Progenitor cell of endocrine pancreas (in vitro differentiated cells): ENCODE measurements at places on chromosomes 3 and 15.

DNA sequence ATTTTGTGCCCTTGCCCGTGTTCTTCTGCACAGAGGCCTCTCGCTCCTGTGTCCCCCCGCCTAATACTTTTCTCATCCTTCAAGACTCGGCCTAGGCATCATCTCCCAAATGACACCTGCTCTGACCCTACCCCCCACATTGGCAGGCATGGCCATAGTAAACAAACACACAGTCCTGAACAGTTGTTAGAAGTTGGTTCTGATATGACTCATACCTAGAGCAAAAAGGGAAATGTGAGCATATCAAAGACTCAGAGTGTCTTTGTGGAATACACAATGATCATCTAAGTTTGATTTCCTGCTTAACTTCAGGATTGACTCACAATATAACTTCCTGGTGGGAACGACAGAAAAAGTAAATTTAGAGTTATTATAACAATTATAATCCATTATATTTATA lies 120.5 kb downstream of the POLR2M start:
- no peak for DNase-seq

DNA sequence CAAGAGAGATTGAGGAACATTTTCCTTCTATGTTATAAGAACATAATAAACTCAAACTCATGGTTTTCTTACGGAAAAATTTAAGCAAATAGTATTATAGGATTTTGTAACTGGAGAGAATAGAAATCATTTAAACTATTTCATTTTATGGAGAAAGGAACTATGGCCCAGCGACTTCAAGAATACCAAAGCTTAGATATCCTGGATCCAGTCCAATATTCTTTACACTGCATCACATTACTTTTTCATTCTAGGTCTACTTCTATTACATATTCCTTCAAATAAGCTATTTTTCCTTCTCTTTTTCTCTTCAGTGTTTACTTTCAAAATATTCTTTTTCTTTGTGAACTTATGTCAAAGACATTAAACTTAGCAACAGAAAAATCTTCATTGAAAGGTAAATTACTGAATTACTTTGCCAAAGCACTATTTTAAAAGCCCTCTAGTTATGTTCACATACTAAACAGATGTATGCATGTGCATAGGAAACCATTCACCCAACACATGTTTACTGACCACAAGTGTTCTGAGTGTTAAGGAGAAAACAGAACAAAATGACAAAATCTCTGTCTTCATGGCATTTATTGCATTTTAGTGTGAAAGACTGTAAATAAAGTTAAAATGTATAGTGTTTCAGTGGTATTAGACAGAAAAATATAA lies 20.4 kb downstream of the KPNA4 start:
- no peak for DNase-seq

DNA sequence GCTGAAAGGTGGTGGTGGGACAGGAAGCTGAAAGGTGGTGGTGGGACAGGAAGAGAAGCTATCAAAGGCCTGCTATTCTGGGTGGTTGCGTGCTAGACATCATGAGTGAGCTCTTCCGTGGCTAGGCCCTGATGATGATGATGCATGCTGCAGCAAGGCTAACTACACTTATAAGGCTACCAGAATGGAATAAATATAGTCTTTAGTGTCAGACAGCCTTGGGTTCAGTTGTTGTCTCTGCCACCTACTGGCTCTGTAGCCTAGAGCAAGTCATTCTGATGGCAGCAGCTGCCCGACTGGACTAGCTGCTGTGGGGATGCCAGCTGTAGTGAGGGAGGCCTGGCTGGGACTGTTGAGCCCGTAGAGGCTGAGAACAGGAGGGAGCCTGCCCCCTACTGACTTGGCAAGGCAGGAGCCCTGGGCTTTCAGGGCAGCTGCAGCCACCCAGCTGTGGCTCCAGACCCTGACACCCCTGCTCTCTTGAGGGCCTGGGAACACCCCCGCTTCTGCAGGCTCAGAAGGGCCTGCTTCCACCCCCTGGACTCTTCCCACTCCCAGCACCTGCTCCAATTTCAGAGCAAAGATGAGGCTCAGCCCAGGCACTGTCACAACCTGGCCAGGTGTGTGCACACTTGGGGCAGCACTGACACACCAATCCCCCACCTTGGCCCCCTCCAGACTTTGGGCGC lies 21.4 kb upstream of the ZBED2 start:
- DNase-seq: no peak

- DNase-seq: no peak
These were observed 880 bp downstream of the NISCH start for GRCh38 chr3:52456169-52456799.

GRCh38 chr15:85116066-85116465 lies 134.4 kb downstream of the PDE8A start:
- DNase-seq: no peak

DNA sequence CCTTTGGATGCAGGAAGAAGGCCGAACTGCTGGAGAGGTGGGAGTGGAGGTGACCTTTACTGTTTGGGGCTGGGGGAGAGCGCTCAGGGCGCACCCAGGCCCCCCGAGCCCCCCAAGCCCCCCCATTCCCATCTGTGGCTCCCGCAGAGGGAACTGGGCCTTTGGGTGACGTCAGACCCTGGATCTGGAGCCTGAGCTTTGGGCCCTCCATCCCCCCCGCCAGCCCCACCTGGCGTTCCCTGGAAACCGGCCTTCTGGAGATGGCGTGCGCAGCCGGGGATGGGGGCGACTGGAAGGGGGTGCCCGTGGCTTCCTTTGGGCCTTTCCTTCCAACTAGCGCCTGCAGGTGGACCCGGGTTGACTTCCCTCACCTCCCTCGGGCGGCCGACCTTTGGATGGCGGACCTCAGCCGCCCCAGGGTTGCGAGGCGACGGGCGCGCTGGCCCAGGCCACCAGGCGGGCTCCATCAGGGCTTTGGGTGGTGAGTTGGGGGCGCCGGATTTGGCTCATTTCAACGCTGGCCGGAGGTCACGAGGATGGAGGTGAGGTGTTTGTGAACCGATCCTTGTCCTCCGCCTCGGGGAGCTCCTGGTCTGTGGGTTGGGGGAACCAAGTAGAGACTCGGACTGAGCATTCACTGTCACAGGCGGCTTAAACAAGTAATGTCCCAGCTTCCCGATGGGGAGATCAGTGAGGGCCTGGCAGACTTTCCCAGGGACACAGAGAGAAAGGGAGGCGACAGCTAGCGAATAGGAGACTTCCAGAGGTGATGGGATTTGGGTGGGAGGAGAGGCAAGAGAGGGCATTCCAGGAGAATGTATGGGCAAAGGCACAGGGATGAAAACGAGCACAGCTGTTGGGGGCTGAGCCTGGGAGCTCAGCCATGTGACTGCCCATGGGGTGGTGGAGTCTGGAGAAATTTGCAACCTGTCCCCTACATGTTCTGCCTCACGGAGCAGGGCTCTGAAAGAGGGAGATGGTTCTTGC lies 709 bp downstream of the SCAMP5 start:
- DNase-seq: peak; percentile 40

DNA sequence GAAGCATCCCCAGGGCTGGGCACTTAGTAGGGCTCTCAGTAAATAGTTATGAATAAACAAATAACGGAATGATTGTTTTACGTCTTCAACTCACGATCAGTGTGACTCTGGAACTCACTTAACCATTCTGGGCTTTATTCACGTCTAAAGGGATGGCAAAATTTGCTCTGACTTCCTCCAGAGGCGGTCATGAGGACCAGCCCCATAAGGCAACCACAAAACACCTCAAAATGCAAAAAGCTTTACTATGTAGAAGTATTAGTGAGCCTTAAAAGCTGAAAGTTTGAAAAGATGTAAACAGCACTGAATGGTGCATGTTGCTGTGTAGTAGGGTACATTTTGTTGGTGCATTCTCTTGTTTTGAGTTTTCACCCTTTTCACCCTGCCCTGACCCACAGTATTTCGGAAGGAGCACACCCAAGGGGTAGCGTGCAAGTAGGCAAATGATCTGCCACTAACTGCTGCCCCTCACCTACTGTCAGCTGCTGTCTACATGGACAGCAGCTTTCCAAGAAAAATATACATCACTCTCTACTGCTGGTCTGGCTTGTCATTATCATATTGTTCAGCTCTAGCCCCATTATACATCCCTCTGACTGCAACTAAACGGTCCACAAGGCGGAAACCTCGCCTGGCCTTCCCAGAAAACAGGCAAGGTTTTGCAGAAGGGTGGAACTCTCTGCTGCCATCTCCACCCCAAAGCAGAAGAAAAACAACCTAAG lies 308.5 kb upstream of the PROK2 start:
- DNase-seq: no peak

DNA sequence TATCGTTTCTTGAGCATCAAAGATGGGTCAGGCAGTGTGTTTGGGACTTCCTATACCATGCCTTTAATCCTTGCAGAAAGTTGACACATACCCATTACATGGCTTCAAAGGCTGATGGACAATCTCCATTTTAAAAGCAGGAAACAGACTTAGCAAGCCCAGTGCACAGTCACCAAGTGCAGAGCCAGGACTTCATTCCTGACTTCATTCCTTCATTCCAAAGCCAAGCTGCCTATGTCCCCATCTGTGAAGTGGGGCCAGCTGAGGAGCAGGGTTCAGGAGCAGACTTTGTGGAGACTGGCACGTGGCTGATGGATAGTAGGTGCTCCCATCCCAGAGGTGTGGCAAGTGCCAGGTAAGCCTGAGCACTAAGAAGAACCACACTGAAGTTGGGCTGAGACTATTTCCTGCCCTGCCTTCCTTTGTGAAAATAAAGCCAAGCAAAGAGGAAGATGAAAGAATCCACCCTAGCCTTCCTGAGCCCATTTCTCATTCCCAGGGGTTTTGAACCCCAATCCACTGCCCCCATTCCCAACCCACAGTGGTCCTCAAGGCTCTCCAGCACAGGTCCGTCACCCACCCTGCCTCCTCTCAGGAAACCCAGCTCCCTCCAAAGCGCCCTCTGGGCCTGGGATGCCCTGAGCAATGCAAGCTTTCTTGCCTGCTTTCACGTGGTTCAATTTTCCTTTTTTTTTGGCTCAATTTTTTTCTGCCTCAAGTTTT lies 1.8 kb downstream of the CX3CR1 start:
- no peak for DNase-seq

DNA sequence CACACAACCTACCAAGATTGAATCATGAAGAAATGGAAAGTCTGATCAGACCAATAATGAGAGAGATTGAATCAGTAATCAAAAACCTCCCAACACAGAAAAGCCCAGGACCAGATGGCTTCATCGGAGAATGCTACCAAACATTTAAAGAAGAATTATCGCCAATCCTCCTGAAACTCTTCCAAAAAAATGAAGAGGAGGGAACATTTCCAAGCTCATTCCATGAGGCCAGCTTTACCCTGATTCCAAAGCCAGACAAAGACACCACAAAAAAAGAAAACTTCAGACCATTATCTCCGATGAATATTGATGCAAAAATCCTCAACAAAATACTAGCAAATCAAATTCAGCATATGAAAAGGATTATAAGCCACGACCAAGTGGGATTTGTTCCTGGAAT lies 94.1 kb downstream of the SENP2 start:
- DNase-seq: no peak

DNA sequence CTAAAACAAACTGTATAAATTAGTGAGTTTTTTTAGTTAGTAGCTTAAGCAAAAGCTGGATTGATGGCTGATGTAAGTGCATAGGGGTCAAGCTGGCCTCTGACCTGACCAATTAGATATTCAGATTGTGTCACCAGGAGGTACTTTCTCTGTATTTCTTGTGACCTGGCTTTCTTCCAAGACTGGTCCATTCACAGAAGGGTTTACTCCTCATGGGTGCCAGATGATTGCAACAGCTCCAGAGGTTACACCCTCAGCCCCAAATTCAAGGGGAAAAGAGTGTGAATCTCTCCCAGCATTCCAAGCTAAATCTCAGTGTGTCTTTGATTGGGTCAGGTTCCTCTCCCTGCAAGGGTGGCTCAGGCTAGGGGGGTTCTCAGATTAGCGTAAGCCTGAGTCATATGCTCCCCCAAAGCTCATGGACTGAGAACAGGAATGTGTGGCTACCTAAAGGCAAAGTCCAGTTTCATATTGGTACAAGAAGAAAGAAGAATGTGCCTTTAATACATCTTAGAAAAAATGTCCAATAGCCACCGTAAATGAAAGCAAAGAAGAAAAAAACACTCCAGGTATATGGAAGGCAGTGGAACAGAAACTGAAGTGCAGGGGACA lies 16.5 kb downstream of the PML start:
- no peak for DNase-seq

GRCh38 chr15:95712785-95713184 lies 617.7 kb upstream of the NR2F2 start:
- DNase-seq: no peak

- DNase-seq: no peak
These were observed 115.4 kb upstream of the ROPN1 start for GRCh38 chr3:124107104-124107890.

DNA sequence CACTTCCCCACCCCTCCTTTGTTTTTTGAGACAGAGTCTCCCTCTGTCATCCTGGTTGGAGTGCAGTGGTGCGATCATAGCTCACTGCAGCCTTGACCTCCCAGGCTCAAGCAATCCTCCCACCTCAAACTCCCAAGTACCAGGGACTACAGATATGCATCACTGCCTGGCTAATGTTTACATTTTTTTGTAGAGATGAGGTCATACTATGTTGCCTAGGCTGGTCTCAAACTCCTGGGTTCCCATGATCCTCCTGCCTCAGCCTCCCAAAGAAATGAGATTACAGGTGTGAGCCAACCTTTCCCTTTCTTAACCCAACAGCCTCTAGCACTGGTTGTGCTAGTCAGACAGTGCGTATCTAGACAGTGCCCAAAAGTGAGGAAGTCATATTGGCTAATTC lies 6.4 kb upstream of the GATM start:
- no peak for DNase-seq

DNA sequence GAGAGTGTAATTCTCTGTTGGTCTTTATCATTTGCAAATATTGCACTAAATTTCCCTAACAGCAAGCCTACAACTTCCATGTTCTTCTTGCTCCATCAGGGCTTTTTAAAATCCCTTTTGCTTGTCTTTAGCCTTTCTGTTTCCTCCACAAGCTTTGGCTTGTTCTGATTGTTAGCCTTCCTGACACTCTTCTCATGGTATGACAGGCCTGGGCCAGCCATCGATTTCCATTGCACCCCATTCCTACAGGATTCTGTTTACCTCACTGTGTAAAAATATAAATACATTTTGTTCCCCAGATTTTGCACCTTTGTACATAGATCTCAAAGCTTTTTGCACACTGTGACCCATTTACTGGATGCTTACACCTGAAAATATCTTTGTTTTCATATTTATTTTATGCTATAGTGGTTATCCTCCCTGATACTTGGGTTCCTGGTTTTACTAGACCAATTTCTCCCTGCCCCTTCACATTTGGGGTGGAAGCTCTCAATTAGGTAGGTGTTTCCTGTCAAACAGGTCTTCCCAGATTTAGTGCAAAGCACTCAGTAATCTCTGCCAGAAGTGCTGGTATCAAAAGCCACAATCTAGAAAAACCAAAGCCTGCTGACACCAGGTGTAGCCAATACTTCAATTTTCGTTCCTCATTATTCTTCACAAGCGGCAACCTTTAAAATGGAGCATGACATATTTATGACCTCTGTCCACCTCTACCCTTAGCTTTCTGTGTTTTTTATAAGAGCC lies 57.9 kb upstream of the PPP2R3A start:
- DNase-seq: no peak

DNA sequence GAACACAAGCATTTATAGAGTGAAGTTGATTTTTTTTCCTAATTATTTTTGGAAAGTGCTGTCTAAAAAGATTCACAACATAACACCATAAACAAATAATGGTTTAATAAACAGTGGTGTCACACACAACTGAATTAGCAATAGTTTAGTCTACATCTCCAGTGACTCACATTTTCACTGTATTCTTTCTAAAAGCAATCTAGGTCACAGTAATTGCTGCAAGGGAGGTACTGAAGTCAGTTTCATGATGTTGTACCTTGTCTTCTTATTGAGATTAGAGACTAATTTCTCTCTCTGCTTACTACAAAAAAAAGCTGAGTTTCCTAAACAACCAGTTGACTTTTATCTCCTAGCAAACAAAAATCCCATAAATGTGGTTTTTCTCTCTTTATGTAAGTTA lies 29.6 kb downstream of the PLSCR4 start:
- no peak for DNase-seq

- no peak for DNase-seq
These were observed 80.9 kb downstream of the NECTIN3 start for GRCh38 chr3:111152496-111152895.
